HT1080 (cell line): ENCODE measurements at places on chromosomes 7 and 10.

DNA sequence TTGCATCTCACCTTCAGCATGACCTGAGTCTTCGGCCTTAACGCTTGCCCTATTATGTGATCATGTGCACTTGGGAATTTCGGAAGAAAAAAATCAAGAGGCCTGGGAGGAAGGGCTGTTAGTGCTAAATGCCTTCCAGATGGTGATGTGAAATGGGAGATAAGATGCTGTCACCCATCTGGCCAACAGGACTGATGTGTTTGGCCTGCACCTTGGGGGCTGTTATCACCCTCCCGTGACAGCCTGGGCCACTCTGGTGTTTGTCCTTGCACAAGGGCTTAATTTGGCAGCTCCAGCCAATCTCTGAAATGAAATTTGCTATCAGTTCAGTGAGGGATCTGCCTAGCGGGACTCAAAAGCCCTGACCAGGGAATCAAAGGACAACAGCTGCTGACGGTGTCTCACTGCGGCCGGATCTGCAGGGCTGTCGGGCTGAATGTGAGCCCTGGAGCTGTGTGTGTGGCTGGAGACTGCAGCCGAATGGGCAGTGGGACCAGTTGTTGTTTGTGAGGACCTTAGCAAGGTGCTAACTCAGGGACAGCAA lies 131.4 kb upstream of the BTBD16 start:
- DNase-seq: no peak

DNA sequence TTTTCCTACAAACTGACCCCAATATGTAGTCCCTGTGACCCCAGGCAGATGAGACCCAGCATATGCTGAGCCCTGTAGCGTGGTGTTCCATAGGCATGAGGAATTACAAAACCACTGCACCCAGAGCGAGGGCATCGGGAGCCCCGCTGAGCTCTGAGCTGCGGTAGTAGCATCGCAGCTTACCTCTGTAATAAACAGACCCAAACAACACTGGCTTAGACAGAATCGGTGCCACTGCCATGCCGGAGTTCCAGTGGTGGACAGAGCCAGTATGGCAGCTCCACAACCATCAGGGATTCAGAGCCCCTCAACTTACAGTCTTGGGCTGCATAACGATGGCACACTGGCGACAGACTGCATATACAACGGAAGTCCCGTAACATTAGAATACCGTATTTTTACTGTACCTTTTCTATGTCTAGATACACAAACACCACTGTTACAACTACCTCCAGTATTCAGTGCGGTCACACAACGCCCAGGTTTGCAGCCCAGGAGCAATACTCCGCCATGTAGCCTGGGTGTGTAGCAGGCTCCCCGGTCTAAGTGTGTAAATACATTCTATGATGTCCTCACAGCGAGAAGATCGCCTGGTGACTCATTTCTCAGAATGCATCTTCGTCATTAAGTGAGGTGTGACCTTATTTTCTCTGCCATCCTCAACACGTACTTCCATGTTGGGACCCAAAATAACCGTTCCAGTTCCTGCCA lies 68.8 kb downstream of the PROSER2 start:
- DNase-seq: no peak

GRCh38 chr7:4689668-4690067 lies 7.6 kb downstream of the FOXK1 start:
- no peak for DNase-seq

- DNase-seq: no peak
These were observed 87.8 kb downstream of the TAF3 start for GRCh38 chr10:7906128-7906527.

DNA sequence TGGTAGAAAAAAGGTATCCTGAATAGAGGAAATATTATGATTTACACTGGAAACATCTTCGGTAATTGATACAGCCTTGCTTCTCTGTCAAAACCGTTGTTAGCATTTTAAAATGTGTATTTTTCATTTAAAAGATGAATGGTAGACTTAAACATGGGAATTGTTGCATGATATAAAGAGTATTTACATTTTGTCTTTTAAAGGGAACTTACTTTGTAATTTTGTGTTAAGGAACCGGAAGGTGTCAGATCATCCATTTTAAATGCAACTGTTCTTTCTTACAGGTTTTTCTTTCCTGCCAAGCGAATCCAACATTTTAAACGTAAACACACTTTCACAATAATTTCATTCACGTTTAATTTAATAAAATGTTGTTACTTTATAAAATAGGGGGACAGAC lies 1.8 kb upstream of the IGF2BP3 start:
- DNase-seq: no peak

DNA sequence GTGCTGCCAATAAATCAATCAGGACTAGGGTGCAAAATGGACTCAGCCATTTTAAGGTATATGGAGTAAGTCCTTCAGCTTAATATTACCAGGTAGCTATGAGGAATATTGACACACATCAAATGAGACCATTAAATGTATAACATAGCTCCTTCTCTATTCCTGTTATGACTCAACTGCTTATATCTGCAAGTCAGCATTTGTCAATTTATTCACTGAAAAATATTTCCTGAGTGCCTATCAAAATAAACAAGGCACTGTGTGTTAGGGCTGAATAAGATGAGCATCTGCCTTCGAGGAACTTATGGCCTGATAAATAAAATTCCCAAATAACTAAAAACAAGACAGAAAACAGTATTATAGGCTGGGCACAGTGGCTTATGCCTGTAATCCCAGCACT lies 113.8 kb downstream of the CDK6 start:
- DNase-seq: no peak

GRCh38 chr7:935874-936385 lies 18.6 kb downstream of the ADAP1 start:
- no peak for DNase-seq

DNA sequence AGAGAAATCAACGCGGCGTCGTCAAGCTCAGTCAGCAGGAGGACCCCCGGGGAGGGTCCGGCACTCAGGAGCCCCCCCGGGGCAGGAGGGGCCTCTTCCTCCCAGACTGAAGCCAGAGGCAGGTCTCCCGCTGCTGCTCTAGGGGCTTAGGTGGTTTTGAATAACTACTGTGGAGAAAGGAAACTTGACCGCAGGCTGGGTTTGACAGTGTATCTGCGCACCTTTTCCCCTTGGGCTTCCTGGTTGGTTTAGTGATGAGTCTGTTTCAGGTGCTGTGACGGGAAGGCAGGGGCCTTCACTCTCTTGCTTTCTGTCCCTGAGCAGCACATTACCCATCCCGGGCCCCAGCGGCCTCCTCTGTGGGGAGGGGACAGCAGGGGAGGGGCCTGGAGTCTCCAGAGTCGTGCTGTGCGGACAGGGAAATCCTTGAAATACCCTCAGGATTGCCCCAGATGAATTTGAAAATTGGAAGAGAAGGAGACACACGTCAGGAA lies 262.2 kb downstream of the ADARB2 start:
- DNase-seq: no peak

GRCh38 chr7:17580856-17581255 lies 282.4 kb downstream of the AHR start:
- no peak for DNase-seq

DNA sequence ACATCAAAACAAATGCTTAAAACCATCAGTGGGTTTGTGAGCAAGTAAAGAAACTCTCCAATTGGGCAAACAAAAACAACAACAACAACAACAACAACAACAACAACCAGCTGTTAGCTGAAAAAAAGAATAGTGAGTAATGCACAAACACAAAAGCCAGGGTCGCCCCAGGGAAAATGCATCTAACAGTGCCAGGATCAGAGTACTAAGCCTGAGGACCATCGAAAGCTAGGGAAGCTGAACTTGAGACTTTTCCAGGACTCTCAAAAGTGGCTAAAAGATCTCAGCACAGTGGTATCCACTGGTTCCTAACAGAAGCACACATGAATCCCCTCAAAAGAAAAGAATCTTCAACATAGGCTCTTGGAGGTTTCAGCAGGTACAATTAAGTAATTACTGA lies 83.3 kb downstream of the CPXM2 start:
- DNase-seq: no peak
